ENCODE measurements at places on chromosomes 6 and 20.

DNA sequence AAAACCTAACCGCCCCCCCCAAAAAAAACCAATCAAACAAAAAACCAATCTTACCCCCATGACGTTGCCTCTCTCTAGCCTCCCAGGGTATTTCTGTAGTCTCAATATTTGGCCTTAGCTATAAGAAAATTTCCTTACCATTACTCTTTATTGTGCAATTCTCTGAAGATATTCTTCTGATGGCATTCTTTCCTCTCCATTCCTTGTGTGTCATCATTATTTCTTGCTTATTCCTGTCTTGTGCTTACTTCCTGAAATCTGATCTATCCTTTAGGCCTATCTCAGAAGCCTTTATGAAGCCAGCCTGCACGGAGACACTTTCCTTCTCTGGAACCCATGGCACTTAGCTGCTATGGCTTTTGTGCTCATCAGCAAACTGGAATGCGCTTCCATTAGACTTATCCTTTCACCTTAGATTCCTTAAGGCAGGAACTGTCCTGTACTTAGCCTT, 65.9 kb upstream of the DDR1 start:
- no peak for DNase-seq

- DNase-seq, result no peak
Observed at GRCh38 chr6:41654151-41654697, 16.0 kb downstream of the MDFI start.

GRCh38 chr20:46709459-46710152, at the start of gene SLC2A10:
TSS of gene SLC2A10 (plus strand) at chr20:46709649. CDS start at chr20:46709737, 88 bp downstream.
- DNase-seq, result no peak

DNA sequence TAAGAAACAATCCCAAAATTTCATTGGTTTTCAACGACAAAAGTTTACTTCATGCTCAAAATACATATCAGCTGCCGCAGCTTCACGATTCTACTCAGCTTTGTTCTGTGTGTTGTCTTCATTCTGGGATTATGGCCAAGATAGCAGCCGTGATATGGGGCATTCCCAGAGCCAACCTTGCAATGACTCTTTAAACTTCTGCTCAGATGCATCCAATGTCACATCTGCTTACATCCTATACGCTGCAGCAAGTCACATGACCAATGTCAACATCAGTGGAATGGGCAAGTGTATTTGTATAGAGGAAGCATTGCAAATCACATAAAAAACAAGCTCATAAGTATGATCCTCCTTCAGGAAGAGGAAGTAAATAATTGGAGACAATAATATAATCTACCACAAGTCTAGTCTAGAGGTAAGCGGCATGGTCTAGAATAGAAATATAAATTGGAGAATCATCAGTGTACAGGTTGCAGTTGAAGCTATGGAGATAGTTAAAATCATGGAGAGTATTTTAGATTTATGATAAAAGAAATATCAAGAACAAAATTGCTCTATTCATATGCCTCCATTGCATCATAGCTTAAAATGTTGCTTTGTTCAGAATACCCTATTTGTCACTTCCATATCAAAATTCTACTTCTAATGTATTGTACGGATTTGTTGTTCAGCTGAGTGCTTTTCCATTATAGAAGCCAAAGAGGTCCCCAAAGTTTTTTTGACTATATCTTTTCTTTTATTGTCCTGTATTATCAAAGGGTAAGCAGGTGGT, 7.2 kb upstream of the C6orf141 start:
- no peak for DNase-seq

DNA sequence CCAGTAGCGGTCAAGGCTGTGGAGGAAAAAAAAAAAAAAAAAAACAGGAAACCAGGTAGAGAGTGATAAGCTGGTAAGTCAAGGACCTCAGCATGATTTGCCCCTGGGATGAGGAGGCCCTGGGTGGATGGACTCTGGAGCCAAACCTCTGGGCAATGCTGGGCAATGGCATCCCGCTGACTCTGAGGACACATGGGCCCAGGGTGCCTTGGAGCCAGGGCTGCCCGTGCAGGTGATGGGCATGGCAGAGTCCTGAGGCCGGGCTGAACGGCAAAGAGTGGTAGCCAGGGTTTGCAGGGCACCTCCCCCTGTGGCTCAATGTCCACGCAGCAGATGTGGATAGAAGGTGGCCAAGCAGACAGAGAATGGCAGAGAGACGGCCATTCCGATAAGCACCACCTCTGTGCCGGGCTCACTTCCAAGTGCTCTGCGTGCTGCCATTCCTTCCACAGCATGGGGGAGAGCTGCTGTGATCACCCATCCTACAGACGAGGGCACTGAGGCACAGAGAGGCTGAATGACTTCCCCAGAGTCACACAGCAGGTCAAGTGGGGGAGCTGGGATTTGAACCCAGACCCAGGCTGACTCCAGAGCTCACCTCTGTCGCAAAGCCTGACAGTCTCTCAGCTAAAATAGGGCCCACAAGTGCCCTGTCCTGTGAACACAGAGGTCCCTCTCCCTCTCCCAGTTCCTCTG, 353.9 kb downstream of the CDH4 start:
- DNase-seq, result no peak

DNA sequence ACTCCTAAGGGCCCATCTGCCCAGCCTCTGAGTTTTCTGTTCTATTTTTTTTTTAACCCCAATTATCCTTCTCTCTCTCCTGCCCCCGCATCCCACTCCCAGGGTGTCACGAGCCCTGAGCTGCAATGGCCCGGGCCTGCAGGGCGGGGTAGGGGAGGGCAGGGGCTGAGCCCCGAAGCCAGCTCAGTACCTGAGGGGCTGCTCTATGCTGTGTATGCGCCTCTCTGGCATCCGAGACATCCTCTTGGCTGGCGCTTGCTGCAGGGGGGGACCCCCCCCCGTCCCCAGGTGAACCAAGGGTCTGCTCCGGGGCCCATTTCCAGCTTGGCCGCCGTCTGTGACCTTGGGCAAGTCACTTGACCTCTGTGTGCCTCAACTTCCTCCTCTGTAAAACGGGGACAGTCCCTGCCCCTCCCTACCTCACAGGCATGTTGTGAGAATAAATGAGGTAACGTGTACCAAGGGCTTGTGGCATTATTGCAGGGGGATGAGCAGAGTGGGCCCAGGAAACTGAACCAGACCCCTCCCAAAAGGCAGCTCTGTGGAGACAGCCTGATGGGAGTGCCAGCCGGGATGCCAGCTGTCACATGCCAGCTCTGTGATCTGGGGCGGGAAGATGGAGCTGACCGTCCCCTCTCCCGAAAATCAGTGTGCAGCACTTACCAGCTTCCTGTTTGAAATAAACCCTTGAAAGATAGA, 13.0 kb upstream of the MYL9 start:
- no peak for DNase-seq

GRCh38 chr6:107709341-107709740, 114.8 kb downstream of the SCML4 start:
- DNase-seq, result no peak

- DNase-seq, result peak; percentile 52
Observed at GRCh38 chr6:26576929-26577719, 19.6 kb upstream of the ABT1 start.

DNA sequence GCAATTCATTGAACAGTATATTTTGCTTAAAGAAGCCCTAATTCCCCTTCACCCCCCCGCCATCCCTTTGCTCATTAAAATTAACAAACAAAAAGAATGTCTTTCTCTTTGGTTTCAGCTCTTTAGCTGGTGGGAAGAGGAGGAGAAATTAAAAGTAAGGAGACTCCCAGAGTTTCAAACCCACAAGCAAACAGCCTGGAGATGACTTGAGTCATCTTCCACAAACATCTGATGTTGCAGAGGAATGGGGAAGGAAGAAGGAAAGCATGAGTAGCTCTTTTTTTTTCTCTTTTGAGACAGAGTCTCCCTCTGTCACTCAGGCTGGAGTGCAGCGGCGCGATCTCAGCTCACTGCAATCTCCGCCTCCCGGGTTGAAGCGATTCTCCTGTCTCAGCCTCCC, 189.6 kb downstream of the ADAT2 start:
- DNase-seq, result no peak

GRCh38 chr6:92147246-92147645, 1272.1 kb downstream of the EPHA7 start:
- DNase-seq, result no peak

DNA sequence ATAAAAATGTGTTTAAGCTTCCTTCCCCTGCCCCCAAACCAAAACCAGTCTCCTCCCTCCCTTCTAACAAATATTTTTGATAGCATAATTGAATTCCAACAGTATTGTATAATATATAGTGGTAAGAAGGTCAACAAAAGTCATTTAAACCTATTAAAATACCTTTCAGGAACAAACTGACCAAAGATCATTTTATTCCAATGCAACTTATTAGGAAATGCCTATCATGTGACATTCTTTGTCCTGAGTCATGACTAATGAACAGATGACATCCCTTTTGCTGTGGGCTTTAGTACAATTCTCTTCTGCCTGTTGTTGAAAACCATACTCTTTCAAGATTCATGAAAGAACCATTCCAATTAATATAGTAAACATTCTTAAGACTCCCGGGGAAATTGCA, 51.5 kb upstream of the TRAF3IP2 start:
- DNase-seq, result no peak

Data from T-helper 1 cell (primary cell).